M059J (cell line): ENCODE measurements at places on chromosomes 2 and 18. TPM values are rescaled to one million over a fixed set of nuclear protein-coding genes. Genes with fewer than 3 reads are reported as not detected.

GRCh38 chr2:75960472-75961009 lies 249.8 kb upstream of the GCFC2 start:
- no peak for DNase-seq

DNA sequence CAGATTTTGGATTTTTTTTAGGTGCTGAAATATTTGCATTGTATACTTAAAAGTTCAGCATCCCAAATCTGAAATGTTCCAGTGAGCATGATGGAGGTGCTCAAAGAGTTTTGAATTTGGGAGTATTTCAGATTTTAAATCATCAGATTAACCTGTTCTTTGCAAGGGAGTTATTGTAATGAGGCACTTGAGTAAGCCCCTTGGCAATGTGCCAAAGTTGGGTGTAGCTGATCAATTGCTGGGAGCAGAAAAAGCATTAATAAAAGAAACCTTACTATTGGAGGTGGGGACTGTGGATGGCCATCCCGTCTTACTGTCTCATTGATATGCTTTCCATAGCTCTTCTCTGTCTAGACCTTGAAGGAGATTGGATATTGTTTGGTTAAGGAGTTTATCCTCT lies 28.3 kb downstream of the MALT1 start:
- DNase-seq, result no peak

GRCh38 chr2:164599954-164600589 lies 21.2 kb downstream of the GRB14 start:
- DNase-seq, result peak; percentile 70

GRCh38 chr2:134029418-134029817 lies 224.5 kb upstream of the MGAT5 start:
- DNase-seq, result no peak

OTOS gene
- total RNA-seq, result not detected in 2 replicates

INSIG2 gene
- total RNA-seq, result 6.7 and 9.4 TPM in 2 replicates
